Pancreas (tissue), 10 donors: ENCODE measurements at places on chromosomes 2 and 18.

GRCh38 chr2:70983506-70984227 is 5.2 kb downstream of the ANKRD53 start:
- H3K4me3 ChIP-seq: no peak overlapping the region
- no peak for DNase-seq
- H3K36me3 ChIP-seq: peaks cover 22% of the 10 kb centered on the region
- H3K4me1 ChIP-seq: no peaks in the 10 kb centered on the region
- no peaks in the 10 kb centered on the region for H3K27me3 ChIP-seq
- no peak overlapping the region for H3K27ac ChIP-seq

DNA sequence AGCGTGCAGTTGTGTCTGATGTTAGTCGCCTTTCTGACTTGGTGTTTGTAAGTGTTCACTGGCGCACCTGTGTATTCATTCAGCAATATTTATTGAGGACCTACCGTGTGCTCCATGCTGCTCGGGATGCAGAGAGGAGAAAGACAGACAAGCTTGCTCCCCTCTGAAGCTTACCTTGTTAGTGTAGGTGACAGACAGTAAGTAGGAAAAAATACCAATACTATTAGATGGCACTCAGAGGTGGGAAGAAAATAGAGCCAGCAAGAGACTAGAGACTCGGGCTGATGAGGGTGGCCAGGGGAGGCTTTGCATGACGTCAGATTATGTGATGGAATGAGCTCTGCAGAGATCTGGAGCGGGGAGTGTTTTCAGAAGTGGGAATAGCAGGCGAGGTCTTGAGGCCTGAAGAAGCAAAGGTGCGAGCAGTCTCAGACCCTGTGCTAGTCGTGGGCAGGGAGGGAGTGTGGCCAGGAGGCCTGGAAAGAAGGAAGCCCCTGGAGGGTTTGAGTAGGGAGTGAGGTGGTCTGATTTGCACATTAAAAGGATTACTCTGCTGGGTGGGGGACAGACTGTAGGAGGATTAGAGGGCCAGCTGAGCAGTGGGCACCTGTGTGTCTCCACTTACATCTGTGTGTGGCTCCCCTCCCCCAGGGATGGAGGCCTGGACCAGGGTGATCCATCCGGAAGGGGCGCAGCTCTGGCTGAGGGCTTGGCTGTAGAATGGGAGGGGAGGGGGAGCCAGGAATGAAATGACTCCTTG is 11.8 kb downstream of the MTCL1 start:
- H3K4me1 ChIP-seq: no peaks in the 10 kb centered on the region
- H3K27ac ChIP-seq: no peak overlapping the region
- no peak for DNase-seq
- no peak overlapping the region for H3K4me3 ChIP-seq

DNA sequence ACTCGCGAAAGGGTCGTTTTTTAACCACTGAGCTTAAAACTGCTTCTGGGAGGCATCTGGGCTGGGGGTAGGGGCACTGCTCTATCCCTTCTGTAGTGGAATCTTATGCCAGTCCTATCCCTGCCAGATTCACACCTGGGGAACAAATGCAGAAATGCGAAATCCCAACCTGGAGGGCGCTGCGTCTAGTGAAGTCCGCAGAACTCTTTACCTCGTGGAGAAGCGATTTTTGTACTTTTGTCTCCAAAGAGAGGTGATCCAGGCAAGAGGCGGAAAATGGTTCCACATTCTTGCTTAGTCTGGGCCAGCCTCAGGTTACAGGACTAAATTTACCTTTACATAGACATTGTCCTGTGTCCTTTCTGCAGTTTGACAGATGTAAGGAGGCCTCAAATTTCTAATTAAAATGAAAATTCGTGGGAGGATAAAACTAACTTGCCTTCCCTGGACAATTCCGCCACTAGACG is 10.4 kb downstream of the TBR1 start:
- H3K4me3 ChIP-seq: no peak overlapping the region
- DNase-seq: no peak
- no peaks in the 10 kb centered on the region for H3K36me3 ChIP-seq
- H3K27me3 ChIP-seq: no peaks in the 10 kb centered on the region
- H3K27ac ChIP-seq: no peak overlapping the region
- no peaks in the 10 kb centered on the region for H3K4me1 ChIP-seq

DNA sequence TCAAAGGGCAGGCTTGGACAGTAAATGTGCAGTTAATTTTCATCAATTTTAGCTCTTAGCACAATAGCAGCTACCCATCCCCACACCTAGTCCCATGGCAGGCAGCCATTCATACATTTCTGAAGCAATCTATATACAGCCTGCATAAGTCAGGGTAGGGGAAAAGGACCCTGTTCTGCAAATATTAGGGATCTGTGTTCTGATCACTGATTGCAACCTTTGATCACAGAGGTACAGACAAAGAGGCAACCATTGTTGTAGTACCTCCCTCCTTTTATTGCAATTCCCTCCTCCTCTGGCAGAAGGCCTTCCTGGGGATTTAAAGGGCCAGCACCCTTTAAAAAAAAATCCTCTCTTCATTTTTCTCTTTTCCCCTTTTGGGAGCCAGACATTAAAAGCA is 58.3 kb downstream of the KANSL1L start:
- no peaks in the 10 kb centered on the region for H3K27me3 ChIP-seq
- no peak overlapping the region for H3K4me3 ChIP-seq
- no peaks in the 10 kb centered on the region for H3K4me1 ChIP-seq
- no peaks in the 10 kb centered on the region for H3K36me3 ChIP-seq
- no peak overlapping the region for H3K27ac ChIP-seq

DNA sequence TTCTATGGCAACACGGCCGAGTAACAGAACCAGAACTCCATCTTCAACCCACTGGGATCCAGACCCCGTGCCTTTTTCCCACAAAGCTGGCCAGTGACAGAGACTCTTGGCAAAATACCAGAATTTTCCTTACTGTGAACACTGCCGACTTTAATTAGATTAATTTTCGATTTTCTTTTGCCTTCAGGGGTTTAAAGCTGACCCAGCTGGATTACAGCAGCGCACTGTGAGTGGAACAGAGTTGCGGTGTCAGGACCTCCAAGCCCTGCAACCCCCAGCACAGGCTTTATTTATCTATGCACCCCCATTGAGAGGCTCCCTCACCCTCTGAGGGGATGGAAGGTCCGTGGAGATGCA is 36.4 kb downstream of the CTIF start:
- DNase-seq: no peak
- no peak overlapping the region for H3K4me3 ChIP-seq
- H3K4me1 ChIP-seq: no peaks in the 10 kb centered on the region
- no peaks in the 10 kb centered on the region for H3K36me3 ChIP-seq
- no peak overlapping the region for H3K27ac ChIP-seq
